ENCODE measurements at places on chromosomes 2 and 18.

DNA sequence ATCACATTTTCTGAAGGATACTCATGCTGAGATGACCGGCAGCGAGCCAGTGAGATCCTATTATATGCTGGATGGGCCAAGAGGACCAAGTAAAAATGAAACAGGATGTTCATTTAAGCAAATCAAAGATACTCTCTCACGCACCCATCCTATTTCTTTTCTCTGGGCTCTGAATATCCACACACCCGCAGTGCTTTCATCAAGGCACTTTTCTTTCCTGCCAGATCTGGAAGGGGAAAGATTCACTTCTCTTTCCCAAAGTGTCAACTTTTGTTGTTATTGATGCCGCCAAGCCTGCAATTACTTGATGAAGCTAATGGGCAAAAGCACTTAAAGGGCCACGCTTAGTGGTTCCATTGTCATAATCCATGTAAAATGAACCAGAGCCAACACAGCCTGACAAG lies 191.9 kb upstream of the CHAC2 start:
- no peak for DNase-seq

DNA sequence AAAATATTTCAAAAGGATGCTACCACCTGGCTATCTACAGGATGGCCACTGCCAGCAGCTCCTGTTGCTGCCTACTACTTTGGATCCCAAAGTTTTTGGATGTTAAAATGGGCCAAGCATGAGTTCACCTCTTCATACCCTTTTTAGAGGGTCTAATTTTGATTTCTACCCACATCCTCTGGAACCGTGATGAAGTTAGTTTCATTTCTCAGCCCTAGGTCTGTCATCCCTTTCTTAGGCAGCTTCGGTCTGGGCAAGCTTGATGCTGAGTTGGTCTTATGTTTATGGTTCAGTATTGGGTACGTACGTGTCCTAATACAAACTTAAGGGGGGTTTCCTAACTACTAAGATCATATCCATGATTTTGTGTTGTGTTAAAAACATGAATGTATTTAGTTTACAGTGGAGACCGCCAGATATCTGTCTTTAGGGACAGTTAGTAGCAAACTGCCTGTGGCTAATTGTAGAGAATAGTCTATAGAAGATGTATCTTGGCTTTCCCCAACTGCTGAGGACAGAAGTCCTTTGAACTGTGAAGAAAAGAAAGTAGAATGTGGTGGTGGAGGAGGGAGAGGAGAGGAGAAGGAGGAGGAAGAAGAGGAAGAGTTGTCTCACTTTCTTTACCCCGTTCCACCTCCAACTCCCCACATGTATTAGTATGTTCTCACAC lies 184.9 kb downstream of the UBE2E3 start:
- DNase-seq, result no peak

DNA sequence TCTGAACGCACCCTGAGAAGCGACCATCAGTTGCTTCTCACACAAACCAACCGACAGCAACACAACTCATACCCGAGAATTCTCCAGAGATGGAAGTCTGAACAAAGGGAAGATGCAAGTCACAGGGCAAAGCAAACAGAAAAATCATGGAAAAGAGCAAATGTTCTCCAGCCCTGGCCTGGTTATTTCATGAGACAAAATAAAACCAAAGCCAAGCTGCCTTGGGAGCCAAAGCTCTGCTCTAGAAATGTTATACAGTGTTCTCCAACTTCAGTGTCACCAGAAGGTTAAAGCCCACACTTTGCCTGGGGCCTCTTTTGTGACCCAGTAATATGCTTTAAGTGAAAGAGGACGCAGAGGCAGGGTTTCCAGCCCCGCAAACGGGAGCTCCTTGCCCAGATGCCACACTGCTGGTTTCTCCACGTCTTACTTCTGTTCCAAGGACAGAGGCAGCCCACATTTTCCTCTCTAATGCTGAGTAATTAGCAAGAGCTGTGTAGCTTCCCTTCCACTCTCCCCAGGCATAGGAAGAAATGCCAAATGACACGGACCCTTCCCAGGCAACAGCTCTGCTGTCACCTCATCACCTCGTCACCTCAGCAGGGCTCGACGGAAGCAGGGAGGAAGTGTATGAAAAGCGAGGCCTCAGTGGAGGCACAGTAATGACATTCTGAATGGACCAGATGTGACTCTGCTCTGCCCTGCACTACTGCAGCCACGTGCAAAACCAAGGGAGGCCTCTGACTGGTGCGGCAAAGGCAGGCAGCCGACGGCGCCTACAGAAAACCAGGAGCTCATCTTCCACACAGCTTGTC lies 64.7 kb downstream of the FBXO15 start:
- DNase-seq, result no peak

- DNase-seq, result no peak
Observed at GRCh38 chr2:8584174-8585066, 97.4 kb upstream of the ID2 start.

- DNase-seq, result no peak
Observed at GRCh38 chr2:158685646-158686045, 109.5 kb upstream of the DAPL1 start.

DNA sequence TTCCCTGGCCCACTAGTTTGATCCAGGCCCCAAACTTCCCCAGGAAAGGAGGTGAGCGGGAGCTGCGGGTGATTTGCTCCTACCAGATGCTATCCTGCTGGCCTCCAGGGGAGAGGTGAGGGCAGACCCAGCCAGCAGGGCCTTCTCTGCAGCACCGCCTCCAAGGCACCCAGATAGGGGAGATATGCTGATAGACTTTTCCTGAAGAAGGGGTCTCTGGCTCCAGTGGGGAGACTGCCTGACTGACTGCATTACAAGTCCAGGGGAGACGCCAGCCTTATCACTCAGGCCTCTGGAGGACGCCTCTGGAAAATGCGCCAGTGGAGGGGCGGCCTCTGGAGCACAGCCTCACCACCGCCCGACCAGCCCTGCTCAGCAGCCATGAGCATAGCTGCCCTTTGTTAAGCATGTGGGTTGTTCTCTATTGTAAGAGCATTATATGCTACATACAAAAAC lies 60.6 kb upstream of the SMAD7 start:
- DNase-seq, result no peak

GRCh38 chr2:108388045-108388444 lies 10.3 kb downstream of the SULT1C4 start:
- no peak for DNase-seq

GRCh38 chr2:10267551-10268465 lies 34.9 kb upstream of the HPCAL1 start:
- no peak for DNase-seq

DNA sequence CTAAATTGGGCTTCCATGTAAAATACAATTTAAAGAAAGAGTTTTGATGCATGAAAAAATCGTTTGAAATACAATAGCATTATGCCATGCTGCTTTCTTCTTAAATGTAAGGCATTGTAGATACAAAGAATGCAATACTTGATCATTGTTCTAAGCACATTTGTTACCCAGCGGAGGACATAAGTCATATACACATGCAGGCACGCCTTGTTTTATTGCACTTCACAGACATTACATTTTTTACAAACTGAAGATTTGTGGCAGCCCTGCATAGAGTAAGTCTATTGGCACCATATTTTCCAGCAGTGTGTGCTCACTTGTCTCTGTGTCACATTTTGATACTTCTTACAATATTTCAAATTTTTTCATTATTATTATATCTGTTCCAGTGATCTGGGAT lies 345.0 kb downstream of the CLIP4 start:
- no peak for DNase-seq

- DNase-seq, result no peak
Observed at GRCh38 chr2:43832457-43832856, 6.2 kb downstream of the ABCG5 start.

DNA sequence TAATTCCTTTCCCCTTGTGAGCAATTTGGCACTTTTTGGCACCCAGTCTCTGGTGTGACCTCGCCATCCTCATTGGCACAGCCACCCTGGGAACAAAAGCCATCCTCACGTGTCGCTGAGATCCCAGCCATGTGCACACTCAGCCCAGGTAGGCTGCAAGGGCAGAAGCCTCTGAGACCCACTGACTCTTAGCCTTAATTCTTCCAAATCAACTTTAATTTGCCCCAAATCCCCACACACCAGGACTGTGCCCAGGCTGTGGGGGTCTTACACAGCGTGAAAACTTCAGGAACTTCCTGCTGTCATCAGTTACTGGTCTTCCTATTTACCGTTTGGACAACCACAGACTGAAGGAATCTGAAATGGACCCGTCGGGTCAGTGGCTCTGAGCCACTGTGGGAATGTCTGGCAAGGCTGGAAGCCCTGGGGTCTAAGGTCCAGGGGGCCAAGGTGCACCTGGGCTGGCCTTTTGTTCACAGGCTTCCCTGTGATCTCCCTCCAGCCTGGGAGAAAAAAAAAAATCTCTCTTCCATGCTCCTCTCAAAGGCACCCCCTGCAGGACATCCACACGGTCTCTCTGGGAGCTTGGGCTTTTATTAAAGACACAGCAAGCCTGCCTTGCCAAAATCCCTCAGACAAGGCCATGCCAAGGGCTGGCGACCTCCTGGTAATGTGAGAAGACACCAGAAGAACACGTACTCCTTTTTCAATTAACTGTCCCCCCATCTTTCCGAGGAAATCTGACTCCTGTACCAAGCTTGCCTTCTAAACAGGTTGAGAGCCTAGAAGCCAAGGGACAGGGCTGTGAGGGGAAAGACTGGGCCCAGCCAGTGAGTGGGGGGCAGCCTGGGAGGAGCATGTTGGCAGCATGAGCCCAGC lies 42.1 kb upstream of the LAPTM4A start:
- no peak for DNase-seq

- no peak for DNase-seq
Observed at GRCh38 chr2:74925361-74925786, 33.1 kb upstream of the POLE4 start.

DNA sequence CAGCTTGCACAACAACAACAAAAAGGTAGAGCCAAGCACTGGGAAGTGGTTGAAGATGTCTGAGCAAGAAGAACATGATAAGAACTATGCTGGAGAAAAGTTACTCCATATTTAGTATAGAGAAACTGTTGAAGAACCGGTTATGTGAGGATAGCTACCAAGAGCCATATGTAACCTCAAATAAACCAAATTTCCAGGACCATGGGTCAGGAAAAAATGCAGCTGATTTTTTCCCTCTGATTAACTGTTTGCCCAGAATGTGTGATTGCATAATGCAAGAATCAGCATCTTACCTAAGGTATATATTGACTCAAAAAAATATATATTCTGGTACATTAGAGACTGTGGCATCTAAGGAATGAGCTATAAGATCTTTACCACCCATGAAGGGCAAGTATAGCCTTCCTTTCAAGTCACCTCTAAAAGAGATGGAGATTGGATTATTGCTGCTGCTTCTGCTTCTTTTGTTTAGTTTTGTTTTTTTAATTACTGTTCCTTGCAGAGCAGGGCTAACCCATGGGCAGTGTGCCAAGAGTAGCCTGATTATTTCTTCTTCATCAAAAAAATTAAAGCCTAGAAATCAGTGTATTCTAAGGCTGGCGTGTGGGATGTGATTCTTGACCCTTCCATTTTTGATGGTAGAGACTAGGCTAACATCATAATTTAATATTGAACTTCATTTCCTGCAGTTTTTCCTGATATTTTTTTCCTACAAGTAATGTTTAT lies 76.9 kb upstream of the MAP3K20 start:
- no peak for DNase-seq

DNA sequence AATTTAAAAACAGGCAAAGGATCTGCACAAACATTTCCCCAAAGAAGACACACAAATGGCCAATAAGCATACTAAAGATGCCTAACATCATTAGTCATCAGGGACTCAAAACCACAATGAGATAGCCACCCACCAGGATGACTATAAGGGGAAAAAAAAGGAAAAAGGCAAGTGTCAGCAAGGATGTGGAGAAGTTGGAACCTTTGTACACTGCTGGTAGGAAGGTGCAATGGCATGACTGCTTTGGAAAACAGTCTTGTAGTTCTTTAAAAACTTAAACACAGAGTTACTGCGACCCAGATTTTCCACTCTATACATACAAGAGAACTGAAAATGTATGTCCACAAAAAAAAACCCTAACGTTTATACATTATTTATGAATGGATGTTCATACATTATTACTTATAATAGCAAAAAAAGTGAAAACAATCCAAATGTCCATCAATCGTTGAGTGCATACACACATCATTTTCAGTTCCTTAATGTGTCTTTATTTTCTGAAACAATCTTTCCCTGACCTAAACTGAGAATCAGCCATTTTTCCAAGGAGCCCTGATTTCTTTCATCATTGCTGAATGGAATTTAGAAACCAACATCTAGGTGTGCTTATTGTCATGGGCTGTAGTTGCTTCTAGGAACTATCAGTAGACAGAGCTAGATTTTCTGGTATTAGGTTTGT lies 64.7 kb upstream of the TLK1 start:
- DNase-seq, result no peak

DNA sequence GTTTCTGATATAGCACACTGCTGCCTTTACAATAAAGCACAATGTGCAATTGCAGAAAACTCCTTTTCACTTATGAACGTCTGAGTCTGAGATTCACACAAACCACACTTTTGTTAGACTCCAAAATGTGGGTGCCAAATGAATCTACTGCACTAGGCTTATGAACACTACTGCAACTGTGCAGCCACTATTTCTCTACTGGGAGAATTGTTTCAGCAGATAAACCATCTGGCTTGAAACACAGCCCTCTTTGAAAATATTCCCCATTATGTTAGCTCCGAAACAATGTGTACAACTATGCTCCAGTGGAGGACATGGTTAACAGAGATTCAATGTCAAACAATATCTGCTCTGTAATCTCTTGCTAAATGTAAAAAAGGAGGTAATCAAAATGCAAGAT lies 188.7 kb upstream of the ZEB2 start:
- DNase-seq, result no peak

DNA sequence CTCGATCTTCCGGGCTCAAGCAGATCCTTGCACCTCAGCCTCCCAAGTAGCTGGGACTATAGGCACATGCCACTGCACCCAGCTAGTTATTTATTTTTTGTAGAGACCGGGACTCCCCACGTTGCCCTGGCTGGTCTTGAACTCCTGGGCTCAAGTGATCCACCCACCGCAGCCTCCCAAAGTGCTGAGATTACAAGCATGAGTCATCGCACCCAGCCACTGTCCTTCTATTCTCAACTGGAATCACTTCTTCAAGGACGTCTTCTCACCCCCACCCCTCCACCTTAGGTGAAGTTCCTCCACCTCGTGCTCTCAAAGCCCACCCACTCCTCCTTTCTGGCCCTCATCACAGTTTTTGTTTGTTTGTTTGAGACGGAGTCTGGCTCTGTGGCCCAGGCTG lies 54.0 kb upstream of the REL start:
- DNase-seq, result no peak

DNA sequence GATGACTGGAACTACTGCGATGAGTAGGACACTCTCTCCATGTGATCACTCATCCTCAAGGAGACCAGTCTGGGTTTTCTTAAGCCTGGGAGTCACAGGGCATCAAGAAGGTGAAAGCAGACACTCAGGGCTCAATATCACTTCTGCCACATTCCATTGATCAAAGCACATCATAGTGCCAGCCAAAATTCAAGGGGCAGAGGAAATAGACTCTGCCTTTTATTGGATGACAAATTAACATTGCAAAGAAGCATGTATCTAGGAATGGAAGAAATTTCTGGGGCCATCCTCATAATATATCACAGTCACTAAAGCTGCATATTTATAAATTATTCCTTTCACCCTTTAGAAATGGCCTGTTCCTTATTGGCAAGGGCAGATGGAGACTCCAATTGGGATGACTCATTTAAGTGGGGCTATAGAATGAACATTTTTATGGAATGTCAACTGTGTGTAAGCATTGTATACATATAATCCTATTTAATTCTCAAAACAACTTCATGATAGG lies 114.8 kb upstream of the CDC42EP3 start:
- DNase-seq, result no peak

- no peak for DNase-seq
Observed at GRCh38 chr2:39401319-39401718, 35.8 kb downstream of the MAP4K3 start.

All from AML-193 (cell line).